ENCODE measurements at places on chromosomes 12 and 14.

DNA sequence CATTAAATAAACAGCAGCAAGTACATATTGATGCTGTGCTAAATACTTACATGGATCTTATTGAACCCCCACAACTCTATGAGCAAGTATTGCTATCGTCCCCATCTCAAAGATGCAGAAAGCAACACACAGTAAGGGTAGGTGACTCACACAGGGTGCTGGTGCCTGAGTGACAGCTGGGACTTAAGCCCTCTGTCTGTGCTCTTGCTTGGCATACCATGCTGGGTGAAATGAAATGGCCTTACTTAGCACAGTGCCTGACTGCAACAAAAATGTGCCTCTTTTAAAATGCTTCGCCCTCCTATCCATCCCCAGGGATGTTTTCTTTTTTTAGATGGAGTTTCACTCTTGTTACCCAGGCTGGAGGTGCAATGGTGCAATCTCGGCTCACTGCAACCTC is 788 bp downstream of the TEX52 start:
- no peak for DNase-seq

GRCh38 chr14:96554315-96554910 is 52.2 kb downstream of the PAPOLA start:
- no peak for DNase-seq

DNA sequence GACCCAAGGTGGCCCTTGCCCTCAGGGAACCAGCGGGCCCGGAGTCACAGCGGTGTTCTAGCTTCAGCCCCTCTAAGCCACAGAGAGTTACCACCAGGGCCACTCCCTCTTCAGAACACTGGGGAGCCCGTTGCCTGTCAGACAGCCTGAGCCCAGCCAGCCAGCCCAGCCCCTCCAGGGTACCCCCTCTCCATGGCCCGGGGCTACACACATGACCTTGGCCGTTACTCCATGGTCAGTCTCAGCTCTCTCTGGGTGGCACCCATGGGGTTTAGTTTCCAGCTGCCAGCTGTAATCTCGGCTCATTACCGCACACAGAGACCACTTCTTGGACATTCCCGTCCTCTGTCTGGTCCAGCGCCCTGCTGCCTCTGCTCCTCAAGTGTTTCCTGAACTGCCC is 35.0 kb downstream of the PPP2R5C start:
- DNase-seq, result no peak

GRCh38 chr12:92118826-92119536 is 26.7 kb downstream of the BTG1 start:
- no peak for DNase-seq

DNA sequence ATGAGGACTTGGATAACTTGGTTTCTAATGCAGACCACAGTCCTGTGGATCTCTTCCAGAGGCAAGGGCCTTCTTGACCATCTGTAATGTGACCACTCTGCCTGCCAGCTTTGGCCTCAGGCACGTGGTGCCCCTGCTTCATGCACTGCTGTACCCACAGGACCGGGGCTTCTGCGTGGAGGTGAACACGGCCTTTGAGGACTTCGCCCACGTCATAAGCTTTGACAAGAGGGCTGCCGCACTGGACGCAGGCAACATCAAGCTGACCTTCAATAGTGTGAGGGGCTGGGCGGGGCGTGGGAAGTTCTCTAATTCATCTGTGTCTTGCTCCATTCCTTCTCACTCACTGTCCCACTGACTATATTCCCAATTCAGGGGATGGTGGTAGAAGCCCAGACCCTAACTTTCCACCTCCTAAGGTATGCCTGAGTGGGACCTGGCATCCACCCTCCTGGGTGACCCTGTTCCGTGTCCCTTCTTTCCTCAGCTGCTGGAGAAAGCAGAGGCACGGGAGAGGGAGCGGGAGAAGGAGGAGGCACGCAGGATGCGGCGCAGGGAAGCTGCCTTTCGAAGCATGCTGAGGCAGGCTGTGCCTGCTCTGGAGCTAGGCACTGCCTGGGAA is 18.5 kb downstream of the PRPF40B start:
- no peak for DNase-seq

DNA sequence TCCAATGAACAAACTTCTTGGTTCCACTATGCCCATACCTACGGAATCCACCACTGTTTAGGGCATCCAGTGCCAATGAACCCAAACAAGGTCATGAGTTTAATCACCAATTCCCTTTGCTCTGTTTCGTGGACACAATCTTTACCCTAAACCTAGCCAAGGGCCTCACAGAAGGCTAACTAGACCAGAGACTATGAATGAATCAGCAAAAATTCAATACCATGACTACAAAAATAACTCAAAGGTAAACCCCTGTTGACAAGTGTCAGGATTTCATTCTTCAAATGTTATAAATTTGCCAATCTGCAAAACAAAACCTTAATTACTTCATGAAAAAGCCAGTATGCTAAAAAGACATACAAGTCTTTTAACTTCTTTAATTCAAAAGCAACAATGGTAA is 96.7 kb downstream of the CEP128 start:
- no peak for DNase-seq
